ENCODE measurements at places on chromosomes 4 and X.

- ATAC-seq: no peak
Measured at GRCh38 chr4:160159457-160159856, 1056.6 kb downstream of the RAPGEF2 start.

DNA sequence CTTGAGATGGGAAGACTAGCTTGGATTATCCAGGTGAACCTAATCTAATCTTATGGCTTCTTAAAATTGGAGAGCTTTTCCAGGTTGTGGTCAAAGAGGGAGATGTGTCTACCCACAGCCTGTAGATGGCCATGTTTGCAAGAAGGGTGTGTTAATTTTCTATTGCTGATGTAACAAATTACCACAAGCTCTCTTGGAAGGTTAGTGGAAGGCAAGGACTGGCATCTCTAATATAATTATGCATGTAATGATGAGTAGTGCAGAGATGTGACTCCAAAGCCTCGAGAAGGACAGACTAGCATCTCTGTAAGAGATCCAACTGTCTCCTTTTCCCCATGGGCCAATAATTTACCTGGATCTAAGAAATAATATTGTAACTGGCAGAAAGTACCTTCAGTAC, 3.2 kb upstream of the ADH1B start:
- no peak for ATAC-seq

DNA sequence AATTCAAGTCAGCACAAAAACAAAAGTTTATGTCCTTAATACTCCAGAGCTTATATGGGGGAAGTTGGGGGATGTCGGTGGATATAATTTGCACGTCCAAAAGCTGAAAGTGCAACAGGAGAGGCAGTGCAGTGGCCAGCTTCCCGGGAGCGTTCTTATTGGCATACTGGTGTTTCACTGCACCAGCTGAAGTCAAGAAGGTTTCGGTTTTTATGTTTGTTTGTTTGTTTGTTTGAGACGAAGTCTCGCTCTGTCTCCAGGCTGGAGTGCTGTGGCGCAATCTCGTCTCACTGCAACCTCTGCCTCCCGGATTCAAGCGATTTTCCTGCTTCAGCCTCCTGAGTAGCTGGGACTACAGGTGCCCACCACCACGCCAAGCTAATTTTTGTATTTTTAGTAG, 28.6 kb upstream of the TLR3 start:
- no peak for ATAC-seq

DNA sequence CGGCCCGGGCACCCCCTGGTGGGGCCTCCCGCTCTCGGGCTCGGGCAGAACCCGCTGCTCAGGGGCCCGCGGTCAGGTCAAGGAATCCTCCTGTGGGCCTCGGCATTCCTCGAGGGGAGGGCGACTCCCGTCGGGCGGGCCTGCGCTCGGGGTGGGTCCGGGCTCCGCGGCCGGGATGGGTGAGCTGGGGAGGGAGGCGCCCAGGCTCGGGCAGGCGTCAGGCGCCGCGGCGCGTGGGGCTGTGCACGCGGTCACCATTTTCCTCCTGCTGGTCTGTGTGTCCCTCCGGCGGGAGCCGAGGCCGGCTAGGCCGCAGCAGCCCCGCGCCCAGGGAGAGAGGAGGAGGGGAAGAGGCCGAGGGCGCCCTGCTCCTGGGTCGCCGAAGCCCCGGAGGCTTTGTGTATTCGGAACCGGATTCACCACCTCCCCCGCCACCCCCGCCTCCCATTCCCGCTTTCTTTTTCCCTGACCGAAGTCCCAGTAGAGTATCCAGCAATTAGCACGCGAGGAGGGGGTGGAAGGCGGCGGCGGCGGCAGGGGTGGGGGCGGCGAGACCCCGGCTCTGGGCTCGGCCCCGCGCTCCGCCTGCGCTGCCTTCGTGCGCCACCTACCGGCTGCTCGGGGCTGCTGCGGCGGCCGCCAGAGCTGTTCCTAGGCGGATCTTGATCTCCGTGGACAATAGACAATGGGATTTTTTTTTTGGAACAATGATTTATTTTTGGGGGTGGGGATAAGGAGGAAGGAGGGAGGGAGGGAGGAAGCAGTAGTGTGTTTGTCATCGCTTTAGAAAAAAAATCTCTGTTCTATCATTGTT, 99.0 kb upstream of the MAML3 start:
- ATAC-seq: peak; percentile 76

DNA sequence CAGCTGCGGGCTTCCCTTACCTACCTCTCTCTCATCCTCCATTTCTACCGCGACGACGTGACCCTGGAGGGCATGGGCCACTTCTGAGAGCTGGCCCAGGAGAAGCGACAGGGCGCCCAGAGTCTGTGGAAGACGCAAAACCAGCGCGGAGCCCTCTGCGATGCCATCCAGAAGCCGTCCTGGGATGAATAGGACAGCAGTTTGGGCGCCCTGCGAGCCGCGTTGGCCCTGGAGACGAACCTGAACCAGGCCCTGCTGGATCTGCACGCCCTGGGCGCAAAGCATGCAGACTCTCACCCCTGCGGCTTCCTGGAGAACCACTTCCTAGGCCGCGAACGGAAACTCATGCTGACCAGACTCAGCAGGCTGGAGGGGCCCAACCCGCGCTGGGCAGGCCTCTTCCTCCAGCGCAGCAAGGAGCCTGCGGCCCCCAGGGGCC, 52.7 kb upstream of the TMPRSS11F start:
- ATAC-seq: no peak

GRCh38 chr4:80182237-80182866, 15.0 kb upstream of the PRDM8 start:
- ATAC-seq: peak; percentile 36

- ATAC-seq: no peak
Measured at GRCh38 chr4:154566639-154567204, 3.9 kb downstream of the FGB start.

- no peak for ATAC-seq
Measured at GRCh38 chr4:184395971-184396391, 78.4 kb downstream of the IRF2 start.

GRCh38 chrX:13854003-13854402, 37.1 kb upstream of the GPM6B start:
- ATAC-seq: no peak

- ATAC-seq: no peak
Measured at GRCh38 chr4:54144661-54145171, 44.8 kb downstream of the GSX2 start.

- ATAC-seq: no peak
Measured at GRCh38 chrX:147900349-147900748, 11.4 kb upstream of the FMR1 start.

DNA sequence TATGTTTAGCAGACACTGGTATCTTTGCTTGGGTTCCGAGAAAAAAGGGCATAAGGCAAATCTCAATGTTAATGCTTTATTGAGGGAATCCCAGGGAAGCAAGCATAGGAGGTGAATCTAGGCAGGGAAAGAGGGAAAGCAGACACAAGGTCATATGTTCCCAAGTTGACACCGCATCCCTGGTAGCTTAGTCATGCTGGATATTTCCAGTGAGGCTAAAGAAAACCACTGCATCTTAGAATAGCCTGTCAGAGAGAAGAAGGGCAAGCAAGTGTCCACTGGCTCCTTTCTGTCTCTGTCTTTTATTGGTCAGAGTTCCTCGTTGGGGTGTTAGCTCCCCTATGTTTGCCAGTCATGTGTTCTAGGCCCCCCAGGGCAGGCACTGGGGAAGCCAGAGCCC, 104.7 kb downstream of the NKX6-1 start:
- ATAC-seq: no peak

- no peak for ATAC-seq
Measured at GRCh38 chr4:6549890-6550620, 24.9 kb upstream of the MAN2B2 start.

DNA sequence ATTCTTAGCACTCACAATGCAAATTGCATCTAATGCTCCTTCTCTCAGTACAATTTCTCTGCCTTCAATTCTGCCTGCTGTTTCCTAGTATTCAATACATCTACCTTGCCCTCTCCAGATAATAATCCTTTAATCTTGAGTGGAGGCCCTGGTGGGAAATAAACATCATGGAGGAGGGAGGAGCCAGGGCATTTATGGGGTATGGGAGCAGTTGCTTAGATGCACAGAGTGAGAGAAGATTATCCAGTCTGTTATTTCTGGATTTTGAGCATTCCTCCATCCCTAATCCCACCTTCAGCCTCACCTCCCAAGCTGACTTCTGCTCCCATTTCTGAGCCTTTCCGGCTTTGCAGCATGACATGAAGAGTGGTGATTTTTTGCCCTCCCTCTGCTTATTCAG, 127.9 kb upstream of the PPP3CA start:
- no peak for ATAC-seq

DNA sequence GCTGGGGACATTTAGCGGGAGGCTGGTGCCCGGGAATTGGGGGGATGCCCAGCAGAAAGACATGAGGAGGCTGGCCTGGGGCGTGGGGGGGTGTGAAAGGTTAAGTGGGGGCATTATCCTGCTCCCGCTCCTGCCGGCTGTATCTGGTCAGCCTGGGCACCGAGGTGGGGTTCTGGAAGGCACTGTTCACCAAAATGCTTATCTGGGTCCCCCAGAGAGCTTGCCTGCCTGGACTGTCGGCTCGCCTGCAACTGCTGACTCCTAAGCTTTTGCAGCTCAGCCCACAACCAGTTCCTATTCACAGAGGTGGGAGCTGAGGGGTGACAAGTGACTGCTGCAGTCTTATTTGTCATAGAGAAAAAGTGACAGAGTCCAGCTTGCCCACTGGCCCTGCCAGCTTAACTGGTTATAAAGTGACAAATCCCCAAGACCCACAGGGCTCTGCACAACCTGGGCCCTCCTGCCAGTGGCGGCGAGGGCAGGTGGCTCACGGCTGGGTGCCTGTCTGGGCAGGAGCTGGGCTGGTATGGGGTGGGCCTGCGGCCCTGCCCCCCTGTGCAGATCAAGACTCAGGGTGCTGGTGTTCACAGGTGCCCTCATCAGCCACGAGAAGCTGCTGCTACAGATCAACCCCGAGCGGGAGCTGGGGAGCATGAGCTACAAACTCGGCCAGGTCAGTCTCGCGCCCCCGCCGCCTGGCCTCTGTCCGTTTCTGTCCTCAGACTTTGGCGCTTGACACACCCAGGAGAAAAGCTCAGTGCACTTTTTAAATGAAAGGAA, 23.7 kb upstream of the MSANTD1 start:
- no peak for ATAC-seq

GRCh38 chr4:1803523-1804423, 10.7 kb downstream of the FGFR3 start:
- no peak for ATAC-seq

- ATAC-seq: no peak
Measured at GRCh38 chr4:57866468-57867171, 756.4 kb upstream of the IGFBP7 start.

DNA sequence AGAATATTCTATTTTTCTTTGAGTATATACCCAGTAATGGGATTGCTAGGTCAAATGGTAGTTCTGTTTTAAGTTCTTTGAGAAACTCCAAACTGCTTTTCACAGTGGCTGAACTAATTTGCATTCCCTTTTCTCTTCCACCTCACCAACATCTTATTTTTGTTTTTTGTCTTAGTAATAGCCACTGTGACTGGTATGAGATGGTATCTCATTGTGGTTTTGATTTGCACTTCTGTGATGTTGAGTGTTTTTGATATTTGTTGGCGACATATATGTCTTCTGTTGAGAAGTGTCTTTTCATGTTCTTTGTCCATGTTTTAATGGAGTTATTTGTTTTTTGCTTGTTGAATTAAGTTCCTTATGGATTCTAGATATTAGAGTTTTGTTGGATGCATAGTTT, 24.4 kb downstream of the AIMP1 start:
- peak; percentile 25 for ATAC-seq

DNA sequence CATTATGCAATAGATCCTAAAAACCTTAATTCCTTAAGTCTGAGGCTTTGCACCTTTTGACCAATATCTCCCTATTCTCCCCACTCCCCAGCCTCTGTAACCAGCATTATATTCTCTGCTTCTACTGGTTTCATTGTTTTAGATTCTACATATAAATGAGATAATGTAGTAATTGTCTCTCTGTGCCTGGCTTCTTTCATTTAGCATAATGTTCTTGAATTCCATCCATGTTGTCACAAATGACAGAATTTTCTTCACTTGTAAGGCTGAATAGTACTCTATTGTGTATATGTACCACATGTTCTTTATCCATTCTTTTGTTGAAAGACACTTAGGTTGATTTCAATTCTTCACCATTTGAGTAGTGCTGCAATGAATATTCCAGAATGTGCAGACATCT, 66.0 kb downstream of the MAGEC1 start:
- no peak for ATAC-seq

All from activated CD4-positive, CD25-positive, alpha-beta regulatory T cell treated with anti-CD3 and anti-CD28 coated beads, Interleukin-2, amount 50 U/mL, for 24 hours (primary cell).